Astrocyte of the hippocampus (primary cell): ENCODE measurements at places on chromosomes 13 and 19.

GRCh38 chr19:55855160-55855559 is 18.8 kb downstream of the NLRP4 start:
- DNase-seq, result no peak

- no peak for DNase-seq
Measured at GRCh38 chr13:85694992-85695391, 104.2 kb downstream of the SLITRK6 start.

DNA sequence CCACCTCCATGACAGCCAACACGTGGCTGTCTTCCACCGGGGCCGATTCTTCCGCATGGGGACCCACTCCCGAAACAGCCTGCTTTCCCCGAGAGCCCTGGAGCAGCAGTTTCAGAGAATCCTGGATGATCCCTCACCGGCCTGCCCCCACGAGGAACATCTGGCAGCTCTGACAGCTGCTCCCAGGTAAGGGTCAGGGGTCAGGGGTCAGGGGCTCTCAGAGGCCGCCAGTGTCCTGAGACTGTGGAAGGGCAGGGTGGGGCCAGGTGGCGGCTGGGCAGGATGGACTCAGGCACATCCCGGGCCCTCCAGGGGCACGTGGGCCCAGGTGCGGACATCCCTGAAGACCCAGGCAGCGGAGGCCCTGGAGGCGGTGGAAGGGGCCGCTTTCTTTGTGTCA is 15.0 kb downstream of the CPT1C start:
- no peak for DNase-seq

GRCh38 chr19:42175952-42176648 is 41.4 kb downstream of the DEDD2 start:
- peak; percentile 51 for DNase-seq

DNA sequence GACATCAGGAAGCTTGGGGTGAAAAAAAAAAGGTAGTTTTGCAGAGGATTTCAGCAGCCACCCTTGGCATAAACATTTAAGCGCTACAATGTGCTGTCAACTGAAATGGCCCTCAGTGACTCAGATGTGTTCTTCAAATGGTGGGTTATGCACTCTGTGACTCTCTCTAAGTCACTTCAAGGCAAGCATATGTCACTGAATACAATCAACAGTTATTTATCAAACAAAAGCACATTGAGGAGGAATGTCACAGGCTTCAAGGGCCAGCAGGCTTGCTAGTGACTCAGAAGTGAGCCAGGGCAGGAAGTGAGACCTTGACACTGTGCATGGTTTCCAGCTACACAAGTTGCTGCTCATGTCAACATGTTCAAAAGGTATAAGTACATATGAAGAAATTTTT is 523.7 kb upstream of the HTR2A start:
- peak; percentile 19 for DNase-seq

DNA sequence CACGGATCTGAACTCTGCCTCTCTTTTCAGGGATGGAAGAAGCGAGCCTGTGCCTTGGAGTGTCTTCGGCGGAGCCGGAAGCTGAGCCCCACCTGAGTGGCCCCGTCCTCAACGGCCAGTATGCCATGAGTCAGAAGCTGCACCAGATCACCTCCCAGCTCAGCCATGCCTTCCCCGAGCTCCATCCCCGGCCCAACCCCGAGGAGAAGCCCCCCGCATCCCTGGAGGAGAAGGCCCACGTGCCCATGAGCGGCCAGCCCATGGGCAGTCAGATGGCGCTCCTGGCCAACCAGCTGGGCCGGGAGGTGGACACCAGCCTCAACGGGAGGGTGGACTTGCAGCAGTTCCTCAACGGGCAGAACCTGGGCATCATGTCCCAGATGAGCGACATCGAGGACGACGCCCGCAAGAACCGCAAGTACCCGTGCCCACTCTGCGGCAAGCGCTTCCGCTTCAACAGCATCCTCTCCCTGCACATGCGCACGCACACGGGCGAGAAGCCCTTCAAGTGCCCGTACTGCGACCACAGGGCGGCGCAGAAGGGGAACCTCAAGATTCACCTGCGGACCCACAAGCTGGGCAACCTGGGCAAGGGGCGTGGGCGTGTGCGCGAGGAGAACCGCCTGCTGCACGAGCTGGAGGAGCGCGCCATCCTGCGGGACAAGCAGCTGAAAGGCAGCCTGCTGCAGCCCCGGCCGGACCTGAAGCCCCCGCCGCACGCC is 71.5 kb downstream of the ZNF536 start:
- no peak for DNase-seq

GRCh38 chr13:99555149-99555548 is 53.9 kb downstream of the TM9SF2 start:
- no peak for DNase-seq

DNA sequence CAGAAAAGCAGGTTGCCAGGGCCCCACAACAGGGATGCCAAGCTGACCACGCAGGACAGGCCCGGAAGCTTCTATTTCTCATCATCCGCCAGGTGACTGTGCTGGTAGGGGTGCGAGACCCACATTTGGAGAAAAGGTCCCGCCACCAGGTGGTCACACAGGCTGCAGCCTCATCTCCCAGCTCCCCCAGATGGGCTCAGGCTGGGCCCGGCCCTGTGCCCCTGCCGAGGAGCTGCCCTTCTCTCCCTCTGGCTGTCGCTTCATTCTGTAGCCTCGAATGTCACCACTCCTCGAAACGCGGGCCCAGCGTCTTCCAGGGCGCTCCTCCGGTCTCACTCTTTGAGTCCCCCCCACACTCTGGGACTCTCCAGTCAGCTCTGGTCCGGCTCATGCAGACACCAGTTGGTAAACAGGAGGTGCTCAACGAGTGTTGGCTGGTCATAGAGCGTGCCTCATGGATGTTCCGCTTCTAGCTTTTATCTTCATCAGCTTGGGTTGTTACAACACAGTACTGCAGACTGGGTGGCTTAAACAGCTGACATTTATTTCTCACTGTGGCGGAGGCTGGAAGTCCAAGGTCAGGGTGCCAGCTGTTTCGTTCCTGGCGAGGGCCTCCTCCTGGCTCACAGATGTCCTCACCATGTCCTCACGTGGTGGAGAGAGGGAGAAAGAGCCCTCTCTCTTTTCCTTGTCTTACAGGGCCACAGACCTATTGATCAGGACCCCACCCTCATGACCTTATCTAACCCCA is 87.1 kb downstream of the TEX29 start:
- no peak for DNase-seq

- no peak for DNase-seq
Measured at GRCh38 chr19:43305642-43306041, 36.3 kb upstream of the PSG9 start.

DNA sequence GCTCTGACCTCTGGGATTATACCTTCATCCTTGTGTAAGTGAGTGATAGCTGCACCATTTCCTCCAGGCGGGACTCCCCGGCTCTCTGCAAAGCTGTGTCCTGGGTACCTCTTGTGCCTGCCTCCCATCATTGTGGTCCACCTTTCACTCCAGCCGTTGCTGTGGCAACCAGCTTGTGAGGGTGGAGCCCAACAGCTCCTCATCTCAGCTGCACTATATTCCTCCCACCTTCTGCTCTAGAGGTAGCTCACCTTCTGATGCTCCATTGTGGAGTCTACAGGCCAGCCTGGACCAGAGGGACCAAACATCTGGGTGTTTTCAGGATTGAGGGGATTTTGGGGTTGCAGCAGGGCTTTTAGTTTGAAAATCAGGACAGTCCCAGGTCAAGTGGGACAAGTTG is 708.2 kb downstream of the UQCRFS1 start:
- DNase-seq, result no peak

GRCh38 chr19:23273022-23273589 is 22.9 kb upstream of the ZNF724 start:
- no peak for DNase-seq

DNA sequence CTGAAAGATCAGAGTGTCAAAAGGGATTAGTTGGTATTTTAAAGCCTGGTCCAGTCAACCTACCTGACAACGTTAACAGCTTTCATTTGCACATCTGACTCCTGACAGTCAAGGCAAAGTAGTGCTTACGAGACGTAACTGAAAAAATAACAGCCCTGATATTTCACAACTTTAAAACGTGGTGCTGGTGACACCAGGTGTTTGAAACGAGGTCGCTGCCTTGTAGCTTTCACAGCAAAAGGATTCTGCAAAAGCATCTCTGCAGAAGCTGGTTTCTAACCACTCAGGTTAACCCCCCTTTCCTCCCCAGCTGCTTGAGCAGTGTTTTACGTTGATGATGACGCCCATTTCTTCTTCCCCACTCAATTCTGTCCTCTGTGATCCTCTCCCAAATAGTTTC is 23.3 kb downstream of the GGACT start:
- DNase-seq, result no peak

DNA sequence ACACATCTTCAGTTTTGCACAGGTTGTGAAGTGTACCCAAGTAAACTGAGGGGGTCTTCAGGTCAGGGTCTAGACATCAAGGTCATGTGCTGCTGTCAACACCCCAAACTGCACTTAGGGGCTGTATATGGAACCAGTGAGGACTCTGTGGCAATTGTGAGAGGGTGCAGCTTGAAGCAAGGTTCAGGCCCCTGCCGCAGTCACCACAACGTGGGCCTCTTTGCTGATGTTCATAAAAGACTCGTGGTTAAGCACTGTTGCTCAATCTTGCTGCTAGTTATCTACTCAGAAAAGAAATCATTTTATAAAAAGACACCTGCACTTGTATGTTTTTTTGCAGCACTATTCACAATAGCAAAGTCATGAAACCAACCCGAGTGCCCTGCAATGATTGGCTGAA is 907.4 kb downstream of the UQCRFS1 start:
- DNase-seq, result no peak

DNA sequence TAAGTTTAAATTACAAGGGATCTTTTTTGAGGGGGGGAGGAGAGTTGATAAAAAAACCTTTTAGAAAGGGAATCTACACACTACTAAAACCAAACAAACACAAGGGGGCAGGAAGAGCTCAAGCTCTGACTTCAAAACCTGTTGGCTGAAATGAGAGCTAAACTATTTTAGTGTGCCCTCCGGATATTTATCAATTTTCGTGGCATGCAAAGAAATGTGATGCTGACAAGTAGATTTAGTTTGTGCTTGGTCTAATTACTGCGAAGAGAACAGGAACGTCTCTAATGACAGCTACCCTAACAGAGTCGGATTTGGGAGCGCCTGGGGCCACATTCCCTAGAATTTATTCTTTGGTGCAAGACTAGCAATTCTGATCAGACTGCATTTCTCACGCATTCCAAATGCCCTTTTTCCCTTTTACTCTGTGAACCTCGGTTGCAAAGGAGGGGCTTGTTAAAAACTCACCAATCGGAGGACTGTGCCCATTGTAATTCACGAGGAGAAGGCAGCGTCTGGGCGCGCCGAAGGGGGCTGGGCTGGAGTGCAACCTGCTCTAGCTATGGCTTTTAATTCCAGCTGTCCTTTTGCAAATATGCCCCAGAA is 802 bp upstream of the FREM2 start:
- peak; percentile 47 for DNase-seq

GRCh38 chr19:40411958-40412499 is 1.1 kb downstream of the PRX start:
- no peak for DNase-seq

GRCh38 chr13:103140001-103140671 is 73.9 kb upstream of the SLC10A2 start:
- DNase-seq, result peak; percentile 22

GRCh38 chr19:51566489-51567100 is 4.5 kb upstream of the ZNF175 start:
- DNase-seq, result no peak

- DNase-seq, result peak; percentile 28
Measured at GRCh38 chr13:93473441-93474270, 247.0 kb downstream of the GPC6 start.

DNA sequence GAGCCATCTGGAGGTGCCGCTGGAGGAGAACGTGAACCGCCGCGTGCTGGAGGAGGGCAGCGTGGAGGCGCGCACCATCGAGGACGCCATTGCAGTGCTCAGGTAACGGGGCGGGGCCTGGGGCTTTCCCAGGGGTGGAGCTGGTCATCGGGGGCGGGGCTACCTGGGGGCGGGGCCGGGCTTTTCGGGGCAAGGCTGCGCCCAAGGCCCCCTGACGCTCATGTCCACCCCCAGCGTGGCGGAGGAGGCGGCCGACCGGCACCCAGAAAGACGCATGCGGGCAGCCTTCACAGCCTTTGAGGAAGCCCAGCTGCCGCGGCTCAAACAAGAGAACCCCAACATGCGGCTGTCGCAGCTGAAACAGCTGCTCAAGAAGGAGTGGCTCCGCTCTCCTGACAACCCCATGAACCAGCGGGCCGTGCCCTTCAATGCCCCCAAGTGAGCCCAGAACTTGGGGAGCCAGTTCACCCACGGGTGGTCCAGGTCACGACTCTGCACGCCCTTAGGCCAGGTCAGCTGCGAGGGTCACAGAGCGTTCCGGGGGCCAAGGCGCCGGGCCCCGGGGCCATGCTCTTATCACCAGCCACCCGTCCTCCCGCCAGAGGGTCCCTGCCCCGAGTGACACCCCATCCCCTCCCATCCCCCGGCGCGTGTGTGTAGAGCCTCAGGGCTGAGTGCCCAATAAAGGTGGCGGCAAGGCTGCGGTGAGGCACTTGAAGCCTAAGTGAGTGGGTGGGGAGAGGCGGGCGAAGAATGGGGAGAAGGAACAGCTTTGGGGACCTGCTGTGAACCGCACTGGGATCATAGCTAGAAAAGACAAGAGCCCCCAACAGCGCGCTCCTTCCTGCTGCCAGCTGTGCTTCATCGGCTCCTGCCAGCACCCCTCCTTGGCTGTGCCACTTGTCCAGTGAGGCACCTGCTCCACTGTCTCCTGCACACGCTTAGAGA is 10.7 kb downstream of the CCDC124 start:
- no peak for DNase-seq

DNA sequence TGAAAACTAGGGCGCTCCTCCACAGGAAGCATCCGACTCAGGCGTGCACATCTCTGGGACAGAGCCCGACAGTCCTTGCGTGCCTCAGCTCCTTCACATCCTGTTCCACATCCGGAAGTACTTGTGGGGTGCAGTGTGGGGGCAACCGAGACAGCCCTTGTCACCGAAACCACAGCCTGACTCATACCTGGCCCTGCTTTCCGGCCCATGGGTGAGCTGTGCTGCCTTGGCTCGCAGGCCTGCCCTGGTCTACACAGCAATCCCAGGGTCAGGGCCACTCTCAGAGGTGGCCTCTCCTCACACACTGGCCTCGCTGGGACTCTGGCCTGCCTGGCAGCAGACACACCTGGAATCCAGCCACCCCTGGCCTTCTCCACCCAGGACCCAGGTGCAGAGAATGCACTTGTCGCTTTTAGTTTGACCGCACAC is 100.4 kb downstream of the STK24 start:
- peak; percentile 91 for DNase-seq

- no peak for DNase-seq
Measured at GRCh38 chr19:1465191-1466016, 13.6 kb downstream of the C19orf25 start.
